Stimulated activated CD8-positive, alpha-beta memory T cell treated with anti-CD3 and anti-CD28 coated beads, Interleukin-15, amount 100 ng/mL, for 24 hours (primary cell): ENCODE measurements at places on chromosomes 16 and 17.
A peak's percentile ranks its signal among the peaks of the same experiment; 100 is the strongest.

DNA sequence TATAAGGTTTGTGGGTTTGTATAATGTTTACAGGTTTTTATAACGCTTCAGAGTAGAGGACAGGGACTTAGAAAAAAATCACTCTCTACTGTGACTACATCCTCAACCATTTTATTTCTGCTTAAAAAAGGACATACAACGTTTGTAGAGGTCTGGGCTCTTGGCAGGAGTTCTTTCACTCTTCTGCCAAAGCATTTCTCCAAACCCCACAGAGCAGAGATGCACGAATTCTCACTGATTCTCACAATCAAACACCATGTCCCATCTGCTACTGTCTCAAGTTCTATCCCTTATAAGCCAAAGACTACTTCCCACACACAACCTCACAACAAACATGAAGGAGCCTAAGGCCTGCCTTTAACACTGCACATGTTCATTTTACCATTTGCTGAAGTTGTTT lies 7.0 kb upstream of the ANKFY1 start:
- DNase-seq = no peak

- no peak for DNase-seq
Measured at GRCh38 chr16:80851831-80852230, 47.4 kb upstream of the CDYL2 start.

- DNase-seq = no peak
Measured at GRCh38 chr17:55208078-55208812, 56.5 kb upstream of the HLF start.

DNA sequence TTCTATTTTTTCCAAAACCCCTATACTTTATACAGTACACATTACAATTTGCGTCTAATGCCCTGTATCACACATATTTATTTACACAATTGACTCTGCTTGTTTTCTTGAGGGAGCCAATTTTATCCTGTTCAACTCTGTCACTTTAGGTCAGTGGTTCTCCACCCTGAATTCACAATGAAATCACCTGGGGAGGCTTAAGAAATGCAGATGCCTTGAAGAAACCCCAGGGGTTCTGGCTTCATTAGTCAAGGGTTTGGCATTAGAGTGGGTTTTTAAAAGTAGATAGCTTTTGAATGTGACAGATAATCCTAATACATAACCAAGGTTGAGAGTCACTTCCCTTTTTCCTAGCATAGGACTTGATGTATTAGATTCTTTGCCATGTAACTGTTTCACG lies 398.6 kb upstream of the ERCC4 start:
- no peak for DNase-seq

DNA sequence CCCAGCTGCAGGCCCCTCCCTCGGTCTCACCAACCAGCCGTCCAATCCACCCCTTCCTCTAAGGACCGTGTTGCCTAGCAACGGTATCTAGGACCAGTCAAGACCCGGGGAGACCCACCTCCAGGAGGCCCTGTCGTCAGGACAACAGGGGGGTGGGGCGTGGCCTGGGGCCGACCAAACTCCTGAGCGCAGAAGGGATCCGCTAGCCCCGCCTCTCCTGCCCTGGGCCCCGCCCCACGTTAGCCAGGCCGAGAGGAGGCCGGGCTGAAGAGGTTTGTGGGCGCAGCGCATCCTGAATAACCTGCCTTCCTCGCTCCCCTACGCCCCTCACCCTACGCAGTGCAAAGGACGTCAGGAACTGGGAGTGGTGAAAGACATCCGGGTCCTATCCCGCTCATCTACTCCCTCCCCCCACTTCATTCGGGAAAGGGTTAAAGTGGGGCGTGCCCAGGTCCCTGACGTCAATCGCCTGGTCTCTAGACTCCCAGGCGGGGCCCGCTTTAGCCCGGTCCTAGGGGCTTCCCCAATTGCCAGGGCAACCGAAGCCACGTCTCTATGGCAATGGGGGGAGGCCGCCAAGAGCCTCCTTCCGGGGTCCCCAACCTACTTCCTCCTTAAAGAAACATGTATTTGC lies 14.7 kb downstream of the DLG4 start:
- DNase-seq = peak; percentile 74

- DNase-seq = no peak
Measured at GRCh38 chr17:83106913-83107655, 27.7 kb downstream of the METRNL start.

- DNase-seq = no peak
Measured at GRCh38 chr16:4049031-4049430, 67.2 kb downstream of the ADCY9 start.

GRCh38 chr16:75151798-75152197 lies 3.5 kb downstream of the ZFP1 start:
- no peak for DNase-seq

GRCh38 chr17:63270610-63271009 lies 175.5 kb downstream of the CYB561 start:
- DNase-seq = no peak

DNA sequence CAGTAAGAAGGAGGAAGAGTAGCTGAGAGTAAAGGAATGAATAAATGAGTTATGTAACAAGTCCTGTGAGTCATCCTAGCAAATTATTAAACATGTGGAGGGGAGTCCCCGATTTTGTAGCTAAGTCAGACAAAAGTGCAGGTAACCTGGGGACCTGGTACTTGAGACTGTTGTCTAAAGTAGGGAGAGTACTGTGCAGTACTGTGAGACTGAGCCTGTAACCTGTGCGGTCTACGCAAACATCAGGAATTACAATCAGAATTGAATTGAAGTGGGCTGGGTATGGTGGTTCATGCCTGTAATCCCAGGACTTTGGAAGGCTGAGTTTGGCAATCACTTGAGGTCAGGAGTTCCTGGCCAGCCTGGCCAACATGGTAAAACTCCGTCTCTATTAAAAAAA lies 35.7 kb downstream of the IKZF3 start:
- DNase-seq = no peak
